ENCODE measurements at places on chromosomes 7 and 10.

GRCh38 chr10:67837541-67838314 is at the start of gene DNAJC12:
Gene DNAJC12 (minus strand): TSS chr10:67838188. CDS start chr10:67838011, 177 bp downstream.
- DNase-seq = no peak

- no peak for DNase-seq
Observed at GRCh38 chr7:51451751-51452476, 135.3 kb upstream of the COBL start.

DNA sequence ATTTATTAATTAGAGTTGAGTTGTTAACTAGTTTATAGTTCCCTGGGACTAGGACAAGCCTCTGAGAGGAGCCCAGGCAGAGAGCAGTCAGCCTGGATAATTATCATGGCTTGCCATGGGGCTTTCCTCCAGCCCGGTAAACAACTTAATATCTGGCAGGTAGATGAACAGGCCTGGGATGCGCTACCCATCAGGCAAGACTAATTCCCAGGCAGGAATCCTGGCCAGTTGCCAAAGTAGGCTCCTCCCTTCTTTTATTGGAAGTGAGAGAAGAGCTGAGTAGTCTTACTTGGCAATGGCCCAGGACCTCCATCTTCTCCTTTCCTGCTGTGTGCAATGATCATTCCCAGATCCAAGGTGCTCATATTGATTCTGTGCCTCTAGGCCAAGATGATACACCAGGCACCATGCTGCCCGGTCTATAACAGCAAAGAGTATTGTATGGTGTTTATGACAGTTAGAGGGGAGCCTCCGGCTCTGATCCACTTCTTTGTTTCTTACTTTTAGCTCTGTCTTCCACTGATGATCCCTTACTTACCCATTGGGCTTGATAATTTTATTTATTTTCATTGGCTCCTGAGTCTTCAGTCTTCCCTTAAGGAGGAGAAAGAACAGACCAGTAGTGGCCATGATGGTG is 408.7 kb downstream of the REEP3 start:
- no peak for DNase-seq

DNA sequence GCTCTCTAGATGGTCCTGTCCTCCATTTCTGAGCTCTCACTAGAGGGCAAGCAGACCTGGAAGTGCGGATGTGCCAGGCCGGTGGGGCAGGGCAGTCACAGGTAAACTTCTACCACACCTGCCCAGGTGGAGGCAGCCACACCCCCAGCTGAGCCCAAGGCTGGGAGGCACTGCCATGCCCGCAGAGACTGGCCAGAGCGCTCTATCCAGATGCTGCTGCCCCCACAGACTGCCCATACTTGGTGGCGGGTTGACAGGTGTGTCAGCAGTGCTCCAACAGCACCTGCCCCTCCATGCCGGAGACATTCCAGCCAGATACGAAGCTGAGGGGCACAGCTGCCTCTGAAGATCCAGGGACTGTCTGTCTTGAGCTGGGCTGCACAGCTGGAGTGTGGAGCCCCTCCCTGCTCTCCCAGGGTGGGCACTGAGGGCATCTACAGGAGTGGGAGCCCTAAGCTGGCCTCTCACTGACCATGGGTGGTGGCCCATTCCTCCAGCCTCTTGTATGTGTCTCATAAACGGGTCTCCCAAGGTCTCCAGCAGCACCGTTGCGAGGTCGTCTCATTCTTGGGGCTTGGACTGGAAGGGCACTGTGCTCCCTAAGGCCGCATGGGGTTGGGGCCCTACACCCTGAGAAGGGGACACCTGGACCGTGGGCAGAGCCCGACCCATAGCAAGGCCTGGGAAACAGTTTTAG is 38.2 kb upstream of the PPIF start:
- DNase-seq = no peak

DNA sequence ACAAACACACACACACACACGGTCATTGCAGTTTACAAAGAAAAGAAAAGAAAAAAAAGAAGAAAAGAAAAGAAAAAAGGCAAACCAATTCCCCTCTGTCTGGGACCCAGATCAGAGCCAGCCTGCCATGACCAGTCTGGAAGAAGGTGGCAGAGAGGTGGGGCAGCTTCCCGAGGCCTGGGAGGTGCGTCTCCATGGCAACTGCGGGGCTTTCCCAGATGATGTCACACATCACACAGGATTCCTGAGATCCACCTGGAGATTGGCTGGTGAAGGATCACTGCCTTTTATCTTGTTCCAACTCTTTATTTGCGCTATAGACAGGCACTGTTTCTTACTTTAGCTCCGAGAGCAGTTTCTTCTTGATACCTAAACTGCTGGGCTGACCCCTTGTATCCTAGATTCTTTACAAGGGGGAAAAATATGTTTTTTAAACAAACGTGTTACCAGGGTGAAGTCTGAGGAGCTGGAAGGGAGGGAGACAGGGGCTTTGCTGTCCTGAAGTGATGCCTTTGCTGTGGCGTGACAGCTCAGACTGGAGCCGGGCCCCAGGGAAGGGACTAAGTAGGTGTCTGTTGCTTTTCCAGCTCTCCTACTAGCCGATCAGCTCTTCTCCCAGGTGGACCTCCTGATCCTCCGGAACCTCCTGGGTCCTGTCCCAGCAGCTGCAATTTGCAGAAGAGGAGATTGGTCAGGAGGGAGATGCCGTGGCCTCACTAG is 298.5 kb downstream of the KLF6 start:
- no peak for DNase-seq

DNA sequence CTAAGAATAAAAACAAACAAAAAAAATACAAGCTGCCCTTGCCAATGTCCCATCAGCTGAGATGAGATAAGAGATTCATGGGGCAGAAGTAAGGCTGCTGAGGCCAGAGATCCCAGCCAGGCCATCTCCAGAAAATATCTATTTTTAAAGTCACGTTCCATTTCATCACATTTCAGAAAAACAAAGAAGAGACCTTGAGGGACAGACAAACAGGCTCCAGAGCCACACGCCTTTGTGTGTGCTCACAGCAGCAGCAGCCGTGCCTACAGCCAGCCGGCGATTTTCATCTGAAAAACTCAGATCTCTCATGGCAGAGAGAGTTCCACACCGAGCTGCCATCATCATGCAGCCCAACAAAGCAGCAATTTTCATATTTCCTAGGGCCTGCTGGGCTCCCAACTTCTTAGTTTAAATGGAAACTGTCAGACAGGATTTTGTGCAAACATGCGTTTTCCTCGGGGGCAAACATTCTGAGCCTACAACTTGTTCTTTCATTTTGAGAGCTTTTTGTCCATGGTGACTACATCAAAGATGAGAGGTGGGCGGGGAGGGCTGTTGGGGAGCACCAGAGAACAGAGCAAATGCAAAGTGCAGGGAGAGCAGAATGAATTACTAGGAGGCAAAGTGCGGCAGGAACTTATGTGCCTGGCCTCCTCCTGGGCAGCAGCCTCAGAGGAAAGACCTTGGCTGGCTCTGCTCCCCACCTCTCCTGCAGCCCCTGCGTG is 38.8 kb downstream of the DLG5 start:
- DNase-seq = no peak

DNA sequence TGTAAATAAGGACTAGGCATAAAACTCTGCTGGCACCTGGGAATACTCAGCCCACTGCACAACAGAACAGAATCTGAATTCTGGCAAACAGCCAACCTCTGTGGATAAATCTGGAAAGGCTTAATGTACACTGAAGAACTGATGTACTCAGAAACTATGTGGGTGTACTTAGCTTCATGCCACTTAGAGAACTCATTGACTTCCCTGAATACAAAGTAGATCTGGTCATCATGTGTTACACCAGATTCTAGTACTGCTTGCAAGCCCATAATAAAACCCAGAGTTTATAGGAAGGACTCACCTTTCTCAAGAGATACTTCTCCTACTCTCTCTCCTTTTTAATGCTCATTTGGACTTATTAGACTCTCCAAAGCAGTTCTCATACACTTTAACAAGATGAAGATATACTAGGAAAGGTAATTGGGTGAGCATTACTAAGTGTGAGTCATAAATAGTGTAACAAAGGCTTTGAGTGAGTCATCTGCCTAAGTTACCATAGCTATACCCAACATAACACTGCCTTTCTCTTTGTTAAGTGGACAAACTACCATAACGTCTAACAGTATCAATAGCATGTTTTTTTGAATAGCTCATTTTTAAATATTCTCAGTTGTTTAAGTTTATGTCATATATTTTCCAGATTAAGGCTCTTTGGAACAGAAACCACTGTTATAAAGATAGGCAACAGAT is 309.1 kb downstream of the MDFIC start:
- DNase-seq = no peak

- DNase-seq = no peak
Observed at GRCh38 chr7:82745117-82745516, 301.5 kb upstream of the CACNA2D1 start.

GRCh38 chr7:15011289-15011688 is 108.7 kb upstream of the DGKB start:
- no peak for DNase-seq

DNA sequence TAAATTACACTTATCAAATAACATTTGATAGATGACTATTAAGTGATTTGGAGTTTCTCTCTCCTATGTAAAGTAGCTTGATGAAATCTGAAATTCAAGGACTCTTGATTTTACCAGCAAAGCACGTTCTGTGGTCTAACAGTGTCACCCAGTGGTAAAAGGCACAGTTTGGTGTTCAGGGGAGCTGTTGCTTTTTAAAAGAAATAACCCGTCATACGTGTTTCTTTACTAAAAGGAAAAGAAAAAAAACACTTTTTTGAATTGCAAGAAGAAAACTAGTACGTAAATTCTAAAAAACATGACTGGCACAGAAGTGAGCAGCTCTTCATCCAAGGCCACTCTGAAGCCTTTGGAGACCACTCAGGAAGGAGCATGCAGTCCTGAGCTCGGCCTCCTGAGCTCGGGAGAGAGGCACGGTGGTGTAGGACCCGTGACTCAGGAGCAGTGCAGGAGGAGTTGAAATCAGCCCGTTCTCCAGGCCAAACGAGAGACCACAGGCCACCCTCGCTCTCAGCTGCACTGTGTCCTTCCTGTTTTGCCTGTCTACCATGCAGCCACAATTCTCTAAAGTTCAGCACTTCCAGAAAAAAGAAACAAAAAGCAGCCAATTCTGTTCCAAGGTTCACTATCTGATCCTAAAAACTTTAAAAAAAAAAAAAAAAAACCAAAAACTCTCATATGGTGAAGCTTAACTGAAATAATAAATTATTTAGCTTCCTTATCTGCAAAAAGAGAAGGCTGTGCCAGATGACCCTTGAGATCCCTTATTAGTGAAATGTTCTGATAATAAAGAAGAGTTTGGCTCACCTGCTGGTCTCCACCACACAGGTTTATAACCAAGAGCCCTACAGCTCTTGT is 212.6 kb upstream of the FRMD4A start:
- DNase-seq = no peak

GRCh38 chr7:24073651-24074420 is 210.2 kb upstream of the NPY start:
- no peak for DNase-seq

DNA sequence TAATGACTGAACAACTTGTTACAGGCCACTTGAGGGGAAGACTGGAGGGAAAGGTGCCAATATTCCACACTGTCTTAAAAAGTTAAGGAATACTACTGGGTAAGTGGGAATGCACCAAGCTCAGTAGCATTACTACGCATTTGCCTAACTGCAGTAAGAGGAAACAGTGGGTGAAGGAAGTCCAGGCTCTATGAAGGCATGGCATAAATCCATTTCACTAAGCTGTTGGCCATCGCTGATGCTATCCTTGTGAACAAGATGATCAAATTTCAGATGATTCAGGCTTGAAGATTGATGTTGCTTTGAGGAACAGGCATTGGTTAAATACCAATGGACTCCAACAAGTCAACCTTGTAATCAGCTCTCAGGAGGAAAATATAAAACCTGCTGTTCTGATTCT is 44.2 kb upstream of the TES start:
- DNase-seq = no peak

GRCh38 chr7:131034166-131034881 is 293.4 kb upstream of the MKLN1 start:
- no peak for DNase-seq

DNA sequence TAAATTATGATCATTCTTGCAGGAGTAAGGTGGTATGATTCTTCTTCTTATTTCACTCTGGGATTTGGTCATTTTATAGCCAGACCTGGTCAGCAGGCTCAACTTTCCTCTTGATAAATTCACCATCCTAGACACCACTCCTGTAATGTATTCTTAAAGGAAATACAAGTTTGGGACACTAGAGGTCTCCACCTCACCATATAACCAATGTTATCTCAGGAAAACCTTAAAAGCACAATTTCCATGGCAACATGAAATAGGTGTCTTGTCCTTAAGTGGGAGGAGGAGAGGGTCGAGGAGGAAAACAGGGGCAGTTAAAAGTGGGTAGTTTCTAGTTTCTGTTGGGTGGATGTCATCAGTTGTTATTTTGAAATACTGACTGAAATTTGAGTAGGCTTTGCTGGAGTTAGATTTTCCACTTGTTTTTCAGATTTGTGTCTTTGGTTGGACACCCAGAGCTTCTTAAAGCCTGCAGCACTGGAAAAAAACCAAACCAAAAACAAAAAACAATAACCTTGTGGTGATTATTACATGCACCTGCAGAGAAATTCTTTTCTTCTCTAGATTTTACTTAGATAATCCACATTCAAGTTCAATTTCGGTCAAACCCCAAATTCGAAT is 163.1 kb downstream of the PRKCQ start:
- no peak for DNase-seq

DNA sequence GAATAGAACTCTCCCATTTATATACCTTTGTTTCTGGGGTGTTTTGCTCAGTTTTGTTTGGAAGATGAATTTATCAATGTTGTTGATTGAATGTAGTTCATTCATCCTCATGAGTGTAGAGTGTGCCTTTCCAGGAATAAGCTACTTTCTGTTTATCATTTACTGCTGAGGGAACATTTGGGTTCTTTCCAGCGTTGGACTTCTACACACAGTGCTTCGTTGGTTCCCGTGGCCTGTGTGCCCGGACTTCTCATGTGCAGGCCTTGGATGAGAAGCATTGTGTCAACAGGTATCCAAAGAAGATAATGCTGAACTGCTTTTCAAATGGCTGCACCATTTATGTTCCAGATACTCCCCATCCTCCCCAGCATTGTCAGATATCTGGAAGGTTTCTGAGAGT is 107.6 kb upstream of the TNS3 start:
- no peak for DNase-seq

GRCh38 chr10:129057856-129058663 is 409.0 kb upstream of the MGMT start:
- no peak for DNase-seq

DNA sequence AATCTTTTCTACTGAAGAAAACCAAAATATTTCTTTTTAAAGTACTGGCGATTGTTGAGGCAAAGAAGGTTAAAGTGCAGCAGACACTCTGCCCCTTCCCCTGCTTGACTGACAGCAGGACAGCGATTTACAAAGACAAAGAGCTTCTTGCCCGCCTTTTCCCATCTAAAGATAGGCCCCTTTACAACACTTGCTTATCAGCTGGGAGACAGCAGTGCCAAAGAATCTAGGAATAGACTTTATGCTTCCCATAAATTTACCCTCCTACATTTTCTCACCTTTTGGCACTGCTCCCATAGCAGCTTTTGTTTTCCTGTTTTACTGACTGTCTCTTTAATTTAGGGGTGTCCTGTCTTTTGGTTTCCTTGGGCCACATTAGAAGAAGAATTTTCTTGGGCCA is 824.1 kb downstream of the CCSER2 start:
- no peak for DNase-seq

- no peak for DNase-seq
Observed at GRCh38 chr7:125526958-125527357, 597.3 kb upstream of the POT1 start.

GRCh38 chr7:91348711-91349110 is 84.5 kb downstream of the FZD1 start:
- DNase-seq = no peak

- DNase-seq = no peak
Observed at GRCh38 chr10:2077231-2077630, 339.9 kb upstream of the ADARB2 start.
